Osteoblast (primary cell): ENCODE measurements at places on chromosomes 12 and 14.

GRCh38 chr12:57865084-57865751 is 18.7 kb upstream of the CTDSP2 start:
- peak; percentile 99 for DNase-seq

DNA sequence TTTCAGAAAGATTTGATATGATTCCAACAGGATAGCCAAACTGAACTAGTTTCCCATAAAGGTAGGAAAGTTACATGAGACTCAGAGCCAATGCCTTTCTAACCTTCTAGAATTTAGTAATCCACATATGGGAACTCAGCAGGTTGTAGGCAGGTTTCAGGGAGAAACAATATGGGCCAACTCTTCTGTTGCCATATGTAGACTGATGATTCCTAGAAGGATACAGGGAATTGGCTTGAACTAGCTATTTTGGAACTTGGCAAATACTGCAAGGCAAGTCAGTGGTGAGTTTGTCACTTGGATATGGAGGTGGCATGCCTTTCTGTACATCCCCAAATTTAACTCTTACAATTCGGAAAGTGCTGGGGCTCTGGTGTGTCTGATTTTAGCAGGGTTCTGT is 15.5 kb downstream of the SUDS3 start:
- no peak for DNase-seq

DNA sequence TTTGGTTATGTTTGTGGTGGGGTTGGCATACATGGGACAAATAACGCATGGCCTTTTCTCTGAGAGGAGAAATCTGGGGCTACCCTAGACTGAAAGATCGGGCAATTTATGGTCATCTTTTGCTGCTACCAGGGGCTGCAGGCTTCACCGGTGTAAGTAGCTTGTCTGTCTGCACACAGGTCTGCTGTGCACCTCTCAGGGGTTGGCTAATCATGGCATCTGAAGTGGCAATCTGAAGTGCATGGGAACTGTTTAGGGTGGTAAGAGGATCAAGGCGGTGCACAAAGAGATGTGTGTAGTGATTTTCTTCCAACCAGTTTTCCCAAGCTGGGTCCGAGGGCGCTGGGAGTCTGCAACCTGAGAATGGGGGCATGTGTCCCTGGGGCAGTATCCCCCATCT is 141.3 kb downstream of the EMP1 start:
- no peak for DNase-seq

DNA sequence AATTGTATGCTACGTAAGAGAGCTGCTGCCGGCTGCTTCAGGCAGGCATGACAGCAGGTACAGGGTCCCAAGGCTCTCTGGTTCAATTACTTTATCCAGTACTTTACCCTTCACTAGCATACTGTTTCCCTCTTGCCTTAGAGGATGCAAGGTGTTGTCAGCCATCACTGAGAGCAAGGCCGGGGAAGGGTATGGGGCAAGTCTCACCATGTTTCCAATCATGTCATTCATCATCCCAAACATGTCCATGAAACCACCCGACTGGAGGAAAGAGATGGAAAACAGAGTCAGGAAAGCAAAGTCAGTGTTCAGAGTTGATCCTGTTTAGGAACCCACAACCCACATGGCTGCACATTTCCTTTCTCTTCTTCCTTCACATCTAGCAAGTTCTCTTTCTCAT is 2.4 kb downstream of the MLF2 start:
- DNase-seq, result no peak

DNA sequence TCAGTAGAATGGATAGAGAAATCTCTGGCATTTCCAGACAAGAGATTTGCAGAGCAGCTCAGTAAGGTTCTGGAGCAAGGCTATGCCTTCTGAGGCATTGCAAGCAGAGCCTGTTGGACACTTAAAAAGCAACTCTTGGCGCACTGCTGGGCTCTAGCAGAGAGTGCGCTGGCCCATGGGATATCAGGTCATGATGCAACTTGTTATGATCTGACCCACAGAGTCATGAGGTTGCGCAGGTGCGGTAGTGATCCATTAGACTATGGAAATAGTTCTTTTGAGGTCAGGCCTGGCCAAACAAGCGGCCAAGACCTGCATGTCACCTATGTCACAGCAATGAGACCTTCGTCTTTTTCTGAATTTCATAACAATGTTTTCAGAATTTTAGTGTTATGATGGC is 168.6 kb downstream of the TMTC3 start:
- DNase-seq, result no peak

DNA sequence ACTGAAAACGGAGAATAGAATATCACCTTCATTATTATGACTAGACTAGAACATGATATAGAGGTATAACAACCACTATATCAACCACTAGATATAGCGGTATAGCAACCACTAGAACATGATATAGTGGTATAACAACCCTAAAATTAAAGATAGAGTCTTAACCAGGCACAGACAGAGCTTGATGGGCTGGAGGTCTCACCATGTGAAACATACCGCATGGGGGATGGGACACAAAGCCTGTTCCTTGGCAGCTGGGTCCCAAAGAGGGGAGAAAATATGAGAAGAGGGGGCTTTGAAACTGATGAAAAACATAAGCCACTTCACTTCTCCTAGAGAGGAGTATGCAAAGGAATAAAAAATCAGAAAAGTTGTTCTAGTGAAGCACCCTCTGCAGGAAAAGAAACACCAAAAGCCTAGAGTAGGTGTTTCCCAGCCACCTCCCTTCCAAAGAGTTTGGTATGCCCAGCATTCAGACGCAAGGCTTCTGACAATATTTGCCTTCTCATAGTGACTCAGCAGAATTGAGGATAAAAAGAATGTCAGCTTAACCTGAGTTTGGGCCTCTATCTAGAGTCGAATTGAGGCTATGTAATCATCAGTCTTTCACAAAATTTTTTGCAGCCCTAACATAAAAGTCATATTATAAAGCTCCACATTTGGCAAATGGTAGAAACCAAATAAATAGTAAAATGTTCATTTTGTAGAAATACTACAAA is 316.4 kb downstream of the NOVA1 start:
- no peak for DNase-seq

- DNase-seq, result no peak
Measured at GRCh38 chr12:5258498-5258897, 173.4 kb upstream of the NTF3 start.

- peak; percentile 77 for DNase-seq
Measured at GRCh38 chr14:73726025-73726961, 12.1 kb upstream of the PNMA1 start.

DNA sequence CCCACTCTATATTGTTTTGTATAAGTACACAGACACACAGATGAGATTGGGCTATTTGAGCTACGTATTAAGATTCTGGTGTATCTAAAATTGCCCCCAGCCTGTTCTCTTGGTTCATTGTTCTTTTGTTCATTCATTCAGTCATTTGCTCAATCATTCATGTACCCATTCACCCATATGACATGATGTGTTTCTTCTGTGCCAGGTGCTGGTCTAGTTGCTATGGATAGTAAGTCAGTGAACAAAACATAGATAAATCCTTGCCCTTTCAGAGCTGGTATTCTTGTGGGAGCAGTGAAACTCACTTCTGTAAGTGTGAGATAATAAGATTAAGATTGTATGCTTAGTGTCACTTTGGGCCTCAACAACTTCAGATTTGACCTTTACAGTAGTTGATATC is 191.3 kb downstream of the TMTC2 start:
- DNase-seq, result no peak

GRCh38 chr14:24258119-24258518 is 4.9 kb downstream of the TGM1 start:
- no peak for DNase-seq

DNA sequence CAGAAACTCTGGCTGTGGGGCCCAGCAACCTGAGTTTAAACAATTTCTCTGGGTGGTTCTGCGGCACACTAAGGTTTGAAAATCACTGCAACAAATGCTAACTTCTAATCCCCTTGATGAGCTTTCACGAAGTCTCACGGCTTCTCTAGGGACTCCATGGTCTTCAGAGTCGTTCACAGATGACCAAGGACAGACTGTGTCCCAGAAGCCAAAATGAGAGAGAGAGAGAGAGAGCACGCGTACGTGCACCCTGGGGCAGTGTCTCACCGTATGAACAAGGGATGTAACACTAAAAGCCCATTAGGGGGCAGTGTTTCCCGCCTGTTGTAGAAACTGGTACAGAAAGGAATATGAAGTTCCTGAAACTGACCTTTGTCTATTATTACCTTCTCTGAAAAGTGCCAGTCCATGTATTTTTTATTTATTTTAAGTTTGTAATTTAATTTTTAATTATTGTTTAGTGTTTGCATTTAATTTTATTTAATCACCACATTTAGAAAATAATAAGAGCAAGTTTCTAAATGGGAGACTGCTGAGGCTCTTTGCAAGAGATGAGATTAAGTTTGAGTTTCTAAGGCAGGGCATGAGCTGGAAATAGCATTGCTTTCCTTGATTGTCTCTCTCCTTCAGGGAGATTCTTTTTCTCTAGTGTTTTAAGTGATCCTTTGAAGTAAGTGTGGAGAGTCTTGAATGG is 3.4 kb downstream of the APOLD1 start:
- DNase-seq, result peak; percentile 73

- no peak for DNase-seq
Measured at GRCh38 chr12:26795910-26796309, 37.1 kb downstream of the ITPR2 start.

DNA sequence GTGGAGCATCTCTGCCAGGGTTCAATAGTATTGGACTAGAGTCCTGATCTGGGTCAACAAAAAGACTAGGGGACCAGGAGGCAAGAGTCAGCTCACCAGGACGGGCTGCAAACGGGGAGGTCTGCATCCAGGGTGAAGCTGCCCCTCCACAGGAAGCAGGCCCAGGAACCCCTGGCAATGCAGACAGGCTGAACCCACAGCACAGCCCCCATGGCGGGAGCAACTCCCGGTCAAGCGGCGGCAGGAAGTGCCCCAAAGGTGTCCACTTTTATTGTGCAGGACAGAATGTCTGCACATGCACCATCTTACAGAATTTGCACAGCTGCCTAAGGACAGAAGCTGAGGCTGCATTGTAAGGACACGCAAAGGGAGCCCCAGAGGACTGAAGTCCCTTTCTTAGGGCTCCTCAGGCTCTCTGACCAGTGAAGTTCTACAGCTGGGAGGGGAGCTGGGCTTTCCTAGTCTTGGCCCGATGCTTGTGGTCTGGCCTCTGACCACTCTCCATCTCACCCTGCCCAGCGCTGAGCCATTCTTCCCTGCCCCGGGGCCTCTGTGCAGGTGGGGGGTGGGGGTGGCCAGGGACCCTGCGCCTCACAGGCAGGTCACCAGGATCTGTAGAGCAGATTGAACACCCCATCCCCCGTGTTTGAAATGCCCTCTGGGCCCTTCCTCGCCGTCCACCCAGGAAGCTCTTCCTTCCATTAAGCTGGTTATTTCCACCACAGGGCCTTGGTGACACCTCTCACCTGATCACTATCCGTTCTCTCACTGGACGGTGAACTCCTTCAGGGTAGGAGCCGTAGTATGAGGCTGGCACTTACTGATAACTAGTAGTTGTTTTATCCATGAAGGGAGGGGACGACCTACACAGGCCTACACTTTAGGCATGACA is 75.9 kb downstream of the NINJ2 start:
- no peak for DNase-seq

DNA sequence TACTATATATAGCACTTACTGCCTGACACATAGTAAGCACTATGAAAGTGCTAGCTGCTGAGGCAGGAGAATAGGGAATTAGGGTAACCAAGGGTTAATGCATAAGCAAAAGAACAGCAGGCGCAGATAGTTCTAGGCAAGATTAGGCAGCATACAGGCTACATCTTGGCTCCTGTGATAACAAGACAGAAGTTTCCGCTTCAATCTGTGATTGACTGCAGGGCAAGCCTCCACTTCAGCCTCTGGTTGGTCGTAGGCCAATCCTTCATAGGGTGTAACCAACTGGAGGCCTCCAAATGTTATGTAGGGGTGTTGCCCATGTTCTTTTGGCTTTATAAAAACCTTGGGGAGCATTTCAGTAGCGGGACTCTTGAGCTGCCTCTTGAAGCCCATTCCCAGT is 46.9 kb downstream of the KLHL28 start:
- DNase-seq, result no peak

DNA sequence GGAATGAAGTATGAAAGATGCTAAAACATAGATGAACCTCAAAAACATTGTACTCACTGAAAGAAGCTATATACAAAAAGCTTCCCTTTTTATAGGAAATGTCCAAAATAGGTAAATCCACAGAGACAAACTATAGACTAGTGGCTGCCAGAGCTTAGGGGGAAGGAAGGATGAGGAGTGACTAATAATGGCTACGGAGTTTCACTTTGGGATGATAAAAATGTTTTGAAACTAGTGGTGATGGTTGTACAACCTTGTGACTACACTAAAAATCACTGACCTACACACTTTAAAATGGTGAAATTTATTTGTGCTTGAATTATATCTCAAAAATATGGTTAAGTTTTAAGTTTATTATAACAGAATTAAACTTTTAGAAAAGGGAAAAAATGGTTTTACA is 37.1 kb upstream of the AMN1 start:
- no peak for DNase-seq

- DNase-seq, result no peak
Measured at GRCh38 chr12:75227132-75227531, 17.5 kb upstream of the KCNC2 start.

DNA sequence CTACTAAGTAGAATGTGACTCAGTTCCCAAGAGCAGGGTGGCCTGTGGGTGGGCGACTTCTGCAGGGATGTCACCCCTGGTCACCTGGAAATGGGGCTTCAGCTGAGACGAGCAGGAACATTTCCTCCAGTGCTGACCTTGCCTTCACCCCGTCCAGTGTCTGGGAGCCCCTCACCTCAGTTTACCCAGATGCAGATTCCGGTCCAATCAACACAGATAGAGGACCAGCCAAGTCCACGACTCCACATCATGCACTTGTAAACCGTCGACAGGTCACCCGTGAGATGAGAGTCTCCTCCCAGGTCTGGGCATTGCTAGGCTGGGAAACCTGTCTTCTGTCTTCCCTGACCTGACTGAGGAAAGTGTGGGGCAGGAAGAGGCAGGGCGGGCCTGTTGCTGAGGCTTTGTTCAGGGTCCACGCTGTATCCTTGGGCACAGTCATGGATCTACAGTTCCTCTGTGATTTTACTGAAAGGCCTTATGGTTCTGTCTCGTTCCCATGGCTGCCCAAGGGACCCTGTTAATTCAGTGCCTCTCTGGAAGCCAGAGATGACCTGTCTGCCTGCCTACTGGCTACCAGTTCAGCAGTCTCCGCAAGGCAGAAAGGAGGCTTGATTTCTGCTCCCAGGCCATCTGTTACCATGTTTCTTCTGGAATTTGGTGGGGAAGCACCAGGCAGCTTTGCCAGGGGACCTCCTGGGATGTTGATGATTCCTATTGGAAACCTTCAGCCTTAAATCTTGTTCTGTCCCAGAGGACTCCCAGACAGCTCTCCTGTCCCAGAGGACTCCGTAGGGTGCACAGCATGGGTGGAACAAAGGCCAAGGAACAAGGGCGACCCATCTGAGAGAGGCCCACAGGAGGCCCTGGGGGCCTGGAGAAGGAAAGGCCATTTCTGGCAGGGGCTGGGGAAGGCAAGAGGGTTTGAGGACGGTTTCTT is 288.5 kb upstream of the RTL1 start:
- DNase-seq, result no peak

DNA sequence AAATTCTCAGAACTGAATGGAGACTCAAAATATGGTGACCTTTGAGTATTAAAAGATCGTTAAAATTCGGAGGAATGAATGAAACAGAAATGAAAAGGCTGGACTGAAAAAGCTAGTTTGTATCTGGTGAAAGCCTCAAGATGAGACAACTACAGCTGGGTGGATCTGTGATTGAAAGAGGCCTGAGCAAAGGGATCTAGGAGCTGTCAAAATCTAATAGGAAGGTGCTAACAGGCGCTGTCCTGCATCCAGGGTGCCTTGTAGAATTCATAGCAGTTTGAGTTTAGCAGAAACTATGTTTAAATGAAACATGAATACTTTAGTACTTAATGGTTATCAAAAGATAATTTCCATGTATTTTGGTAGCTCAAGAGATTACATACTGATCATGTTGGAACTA is 2.3 kb downstream of the YY1 start:
- DNase-seq, result no peak
